MCF 10A (cell line): ENCODE measurements at places on chromosomes 16 and 17. TPM values are rescaled to one million over a fixed set of nuclear protein-coding genes. Genes with fewer than 3 reads are reported as not detected.
A peak's percentile ranks its signal among the peaks of the same experiment; 100 is the strongest.

DNA sequence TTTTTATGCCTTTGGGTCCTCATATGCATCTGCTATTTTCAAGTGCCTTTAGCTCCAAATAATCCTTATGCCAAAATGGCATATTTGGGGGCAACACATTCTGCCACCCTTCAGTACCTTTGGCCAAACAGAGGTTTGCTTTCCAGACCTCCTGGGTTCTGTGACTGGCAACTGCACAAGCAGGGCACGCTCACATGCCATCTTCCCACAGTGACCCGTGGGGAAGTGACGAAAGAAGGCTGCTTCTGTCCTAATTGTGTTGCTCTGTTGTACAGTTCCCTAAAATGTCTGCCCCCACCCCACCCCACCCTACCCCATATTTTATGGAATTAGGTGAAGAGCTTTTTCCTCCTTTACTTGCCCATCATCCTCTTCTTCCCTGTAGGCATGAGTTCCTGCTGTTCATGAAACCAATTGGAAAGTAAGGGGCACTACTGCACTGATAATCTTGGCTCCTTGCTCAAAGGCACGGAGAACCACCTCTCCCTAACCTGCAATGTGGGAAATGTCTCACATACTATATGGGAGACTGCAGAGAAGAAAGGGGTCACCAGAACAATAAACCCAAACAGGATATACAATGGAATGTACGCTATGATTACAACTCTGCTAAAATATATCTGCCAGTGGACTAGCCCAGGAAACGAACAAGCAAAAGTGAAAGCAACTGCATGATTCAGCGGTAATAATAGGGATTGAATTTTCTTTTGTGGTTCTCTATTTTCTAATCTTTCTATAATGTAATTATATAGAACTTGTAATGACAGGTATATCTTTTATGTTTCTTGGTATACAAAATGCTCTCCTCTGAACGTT is 3.3 kb upstream of the SLFN12L start:
- H3K27ac ChIP-seq, result no peak overlapping the region
- no peaks in the 10 kb centered on the region for H3K36me3 ChIP-seq
- peaks cover 11% of the 10 kb centered on the region for H3K27me3 ChIP-seq
- DNase-seq, result peak; percentile 27

DNA sequence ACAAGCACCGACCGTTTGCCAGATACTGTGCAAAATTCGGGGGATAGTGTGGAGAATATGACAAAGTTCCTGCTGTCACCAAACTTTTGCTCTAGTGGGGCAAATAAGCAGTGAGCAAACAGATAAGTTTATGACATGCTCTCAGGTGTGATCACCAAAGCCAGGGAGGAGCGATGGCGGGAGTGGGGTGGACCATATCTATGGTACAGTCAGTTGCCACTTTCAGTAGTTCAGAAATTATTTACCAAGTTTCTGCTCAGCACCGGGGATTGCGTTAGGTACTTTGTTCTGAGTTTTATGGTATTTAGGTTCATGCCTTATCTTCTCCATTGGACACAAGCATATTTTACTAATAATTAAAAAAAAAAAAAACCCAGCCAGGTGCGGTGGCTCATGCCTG is 11.9 kb downstream of the MSI2 start:
- H3K27ac ChIP-seq, result no peak overlapping the region
- H3K27me3 ChIP-seq, result no peaks in the 10 kb centered on the region
- DNase-seq, result no peak
- H3K4me1 ChIP-seq, result peaks cover 7% of the 10 kb centered on the region
- H3K4me3 ChIP-seq, result no peak overlapping the region

The CDK5R1 gene
- 4.0 and 4.4 TPM in 2 replicates for total RNA-seq

DNA sequence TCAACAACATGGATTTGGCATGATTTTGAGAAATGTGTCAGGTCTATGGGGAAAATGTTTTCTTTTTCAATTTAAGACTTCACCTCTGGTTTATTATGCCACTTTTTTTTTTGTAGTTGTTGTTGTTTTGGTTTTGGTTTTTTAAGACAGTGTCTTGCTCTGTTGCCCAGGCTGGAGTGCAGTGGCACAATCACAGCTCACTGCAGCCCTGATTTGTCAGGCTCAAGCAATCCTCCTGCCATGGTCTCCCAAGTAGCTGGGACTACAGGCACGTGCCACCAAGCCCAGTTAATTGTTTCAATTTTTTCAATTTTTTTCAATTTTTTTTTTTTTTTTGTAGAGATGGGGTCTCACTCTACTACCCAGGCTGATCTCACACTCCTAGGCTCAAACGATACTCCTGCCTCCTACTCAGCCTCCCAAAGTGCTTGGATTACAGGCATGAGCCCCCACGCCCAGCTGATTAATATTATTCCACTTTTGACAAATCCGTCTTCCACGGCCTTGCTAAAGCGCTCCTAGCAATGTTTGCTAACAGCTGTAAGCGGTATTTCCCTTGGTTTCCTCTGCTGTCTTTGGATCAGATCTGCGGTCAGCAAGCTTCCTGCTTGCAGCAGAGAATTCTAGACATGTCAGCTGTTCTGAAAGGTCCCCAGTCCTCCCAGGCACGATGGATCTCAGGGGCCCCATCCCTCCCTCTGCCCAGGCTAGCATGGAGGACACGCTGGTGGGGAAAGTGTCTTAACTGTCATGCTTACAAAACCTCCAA is 7.0 kb upstream of the MILR1 start:
- H3K27me3 ChIP-seq, result no peaks in the 10 kb centered on the region
- H3K4me1 ChIP-seq, result peaks cover 5% of the 10 kb centered on the region
- H3K27ac ChIP-seq, result no peak overlapping the region
- peaks cover 6% of the 10 kb centered on the region for H3K36me3 ChIP-seq
- no peak overlapping the region for H3K4me3 ChIP-seq
- no peak for DNase-seq

- H3K27me3 ChIP-seq, result no peaks in the 10 kb centered on the region
- H3K36me3 ChIP-seq, result no peaks in the 10 kb centered on the region
- H3K4me3 ChIP-seq, result no peak overlapping the region
- H3K4me1 ChIP-seq, result peaks cover 6% of the 10 kb centered on the region
- no peak overlapping the region for H3K27ac ChIP-seq
These were observed 29.0 kb downstream of the MRC2 start for GRCh38 chr17:62656446-62656845.

The GLIS2 gene
- 14.7 and 15.8 TPM in 2 replicates for total RNA-seq

DNA sequence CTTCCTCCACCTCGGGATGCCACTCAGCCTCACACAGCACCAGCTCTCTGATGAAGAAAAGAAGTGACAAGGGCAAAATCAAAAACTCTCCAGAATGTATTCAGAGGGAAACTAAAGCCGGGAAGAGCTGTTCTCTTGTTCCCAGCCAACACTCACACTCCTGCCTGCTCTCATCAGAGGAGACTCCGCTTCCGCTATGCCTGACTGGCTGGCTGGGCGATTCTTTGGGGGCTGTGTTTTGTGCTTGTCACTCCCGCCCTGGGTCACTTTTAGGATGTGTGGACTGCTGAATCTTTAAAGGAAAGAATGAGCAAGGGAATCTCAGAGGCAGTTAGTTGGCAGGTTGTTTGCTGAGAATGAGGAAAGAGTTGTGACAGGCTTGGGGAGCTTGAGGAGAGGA is 54.6 kb upstream of the TBX2 start:
- no peak overlapping the region for H3K4me3 ChIP-seq
- no peaks in the 10 kb centered on the region for H3K4me1 ChIP-seq
- DNase-seq, result no peak
- H3K27me3 ChIP-seq, result no peaks in the 10 kb centered on the region
- H3K27ac ChIP-seq, result no peak overlapping the region

The IGF2BP1 gene
- 0.02 and 0.27 TPM in 2 replicates for total RNA-seq

DNA sequence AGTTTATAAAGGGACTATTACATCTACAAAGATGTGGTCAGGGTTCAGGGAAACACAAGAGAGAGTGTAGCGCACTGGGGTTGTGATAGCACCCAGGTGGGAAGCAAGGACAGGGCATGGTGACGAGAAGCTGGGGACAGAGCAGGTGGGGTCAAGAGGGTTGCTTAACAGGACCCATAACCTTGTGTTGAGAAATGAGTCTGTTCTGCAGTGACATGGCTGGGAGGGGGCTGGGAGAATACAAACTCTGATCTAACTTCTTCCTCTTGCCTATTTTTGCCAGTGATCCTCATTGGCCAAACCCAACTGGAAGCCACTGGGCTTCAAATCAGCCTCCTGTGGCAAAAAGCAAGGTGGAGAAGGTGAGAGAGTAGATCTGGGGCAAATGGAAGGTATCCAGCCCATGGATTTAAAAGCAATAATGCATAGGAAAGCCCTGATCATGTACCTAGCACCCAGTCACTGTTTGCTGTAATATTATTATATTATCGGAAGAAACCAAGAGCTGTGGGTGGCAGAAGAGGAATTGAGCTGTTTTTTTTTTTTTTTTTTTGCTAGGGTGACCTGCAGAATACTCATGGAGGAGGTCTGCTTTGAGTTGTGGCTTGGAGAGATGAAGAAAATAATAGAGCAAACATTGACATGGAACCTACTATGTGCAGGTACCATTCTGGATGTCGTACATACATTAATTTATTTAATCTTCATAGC is 76.9 kb upstream of the ZFHX3 start:
- no peaks in the 10 kb centered on the region for H3K36me3 ChIP-seq
- peaks cover 27% of the 10 kb centered on the region for H3K4me1 ChIP-seq
- H3K27ac ChIP-seq, result no peak overlapping the region
- H3K27me3 ChIP-seq, result no peaks in the 10 kb centered on the region
- DNase-seq, result no peak

DNA sequence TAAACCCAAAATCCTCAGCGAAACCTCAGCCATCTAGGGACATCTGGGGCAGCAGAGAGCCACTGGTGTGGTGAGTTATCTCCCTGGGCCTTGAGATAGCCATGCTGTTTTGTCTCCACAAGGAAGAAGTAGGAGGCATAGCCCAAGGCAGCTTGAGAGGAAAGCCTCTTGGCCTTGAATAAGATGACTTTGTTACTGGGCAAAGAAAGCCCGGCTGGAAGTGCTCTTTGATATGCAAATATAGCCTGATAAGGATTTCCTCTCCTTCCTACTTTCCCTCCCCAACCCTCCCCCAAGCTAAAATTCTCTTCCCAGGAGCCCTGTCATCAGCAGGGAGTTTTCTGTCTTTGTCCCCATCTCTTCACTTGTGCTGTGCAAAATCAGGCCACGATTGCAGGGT is 694.4 kb downstream of the MAF start:
- H3K4me3 ChIP-seq, result no peak overlapping the region
- no peak for DNase-seq
- no peaks in the 10 kb centered on the region for H3K27me3 ChIP-seq
- no peak overlapping the region for H3K27ac ChIP-seq

DNA sequence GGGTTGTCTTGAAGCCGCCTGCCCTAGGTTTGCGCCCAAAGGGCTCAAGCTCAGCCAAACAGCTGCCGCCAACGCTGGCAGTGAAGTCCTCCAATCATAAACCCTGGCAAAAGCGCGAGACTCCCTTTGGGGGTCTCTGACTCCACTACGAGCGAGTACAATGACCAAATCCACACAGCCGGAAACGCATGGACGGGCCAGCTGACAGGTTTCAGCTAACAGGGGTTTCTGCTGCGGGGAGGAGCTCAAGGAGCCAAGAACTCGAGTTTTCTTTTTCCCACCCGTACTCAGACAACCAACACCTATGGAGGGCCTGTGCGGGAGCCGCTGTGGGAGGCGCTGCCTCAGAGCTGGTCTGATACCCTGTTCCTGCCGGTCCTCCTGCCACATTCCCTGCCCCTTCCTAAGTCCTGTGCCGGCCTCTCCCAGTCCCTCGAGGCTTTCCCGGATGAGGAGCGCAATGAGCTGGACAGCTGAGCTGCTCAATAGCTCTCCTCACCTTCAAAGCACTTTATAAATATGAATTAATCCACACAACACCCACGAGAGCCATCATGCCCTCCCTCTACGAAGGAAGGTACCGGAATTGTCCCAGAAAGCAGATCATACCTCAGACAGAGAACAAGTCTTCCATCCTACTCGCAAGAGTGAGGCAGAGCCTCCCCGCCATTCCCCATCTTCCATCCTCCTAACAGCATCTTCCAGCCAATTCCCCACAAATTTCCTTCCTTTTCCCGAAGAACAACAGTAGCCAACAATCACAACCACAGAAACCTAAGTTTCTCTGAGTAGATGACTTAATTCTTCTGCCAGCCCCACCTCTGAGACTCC is 6.1 kb downstream of the ABR start:
- DNase-seq, result no peak
- H3K4me1 ChIP-seq, result no peaks in the 10 kb centered on the region
- no peak overlapping the region for H3K4me3 ChIP-seq
- H3K27ac ChIP-seq, result no peak overlapping the region
- H3K36me3 ChIP-seq, result no peaks in the 10 kb centered on the region
- no peaks in the 10 kb centered on the region for H3K27me3 ChIP-seq

DNA sequence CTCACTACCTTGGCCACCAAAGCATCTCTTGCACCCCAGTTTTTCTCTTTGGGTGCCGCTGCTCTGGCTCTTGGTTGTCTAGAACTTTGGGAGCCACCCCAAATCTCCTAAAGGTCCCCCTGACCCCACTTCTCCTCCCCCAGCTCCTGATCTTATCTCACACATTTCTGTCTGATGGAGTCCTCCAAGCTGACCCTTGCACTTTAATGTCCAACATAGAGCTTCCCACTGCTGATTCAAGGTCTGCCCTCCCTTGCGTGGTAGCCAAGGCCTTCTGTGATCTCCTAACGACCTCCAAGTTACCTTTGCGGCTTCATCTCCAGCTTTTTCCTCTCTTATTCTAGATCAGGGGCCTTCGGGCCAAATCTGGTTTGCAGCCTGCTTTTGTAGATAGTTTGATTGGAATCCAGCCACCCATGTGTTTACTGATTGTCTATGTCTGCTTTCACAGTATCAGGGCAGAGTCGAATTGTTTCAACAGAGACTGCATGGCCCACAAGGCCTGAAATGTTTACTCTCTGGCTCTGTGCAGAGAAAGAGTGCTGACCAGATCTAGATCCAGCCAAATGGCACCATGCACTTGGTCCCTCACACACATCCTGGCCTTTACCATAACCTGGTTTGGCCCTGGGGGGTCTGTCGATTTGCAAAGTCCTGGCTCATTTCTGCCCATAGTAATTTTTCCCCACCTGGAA is 168.6 kb downstream of the HAPSTR1 start:
- no peaks in the 10 kb centered on the region for H3K36me3 ChIP-seq
- H3K27ac ChIP-seq, result no peak overlapping the region
- no peak for DNase-seq
- H3K4me3 ChIP-seq, result no peak overlapping the region

DNA sequence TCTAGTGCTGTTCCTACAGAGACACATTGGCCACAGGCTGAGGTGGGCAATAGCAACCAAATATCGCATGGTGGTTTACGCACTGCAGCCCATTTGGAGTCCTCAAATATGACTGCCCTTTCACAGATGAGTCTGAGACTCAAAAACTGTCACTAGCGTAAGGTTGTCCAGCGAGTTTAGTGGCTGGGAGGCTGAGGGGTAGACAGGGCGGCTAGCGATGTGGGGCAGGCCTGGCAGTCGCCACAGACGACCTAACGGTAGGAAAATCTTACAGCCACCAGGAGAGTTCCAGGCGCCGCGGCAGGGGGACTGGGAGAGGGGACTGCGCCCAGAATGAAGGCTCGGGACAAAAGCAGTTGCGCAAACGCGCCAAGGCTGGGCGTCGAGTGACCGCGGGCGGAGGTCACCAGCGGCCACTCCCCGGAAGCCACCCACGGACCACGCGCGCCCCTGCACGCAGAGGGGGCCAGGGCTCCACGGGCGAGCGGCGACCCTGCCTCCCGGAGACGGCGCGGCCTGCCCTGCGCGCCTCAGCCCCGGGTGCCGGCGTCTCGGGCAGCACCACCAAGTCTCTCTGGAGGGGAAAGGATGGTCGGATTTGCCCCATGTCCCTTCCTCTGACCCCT is 699 bp upstream of the MAP1LC3B start:
- no peaks in the 10 kb centered on the region for H3K27me3 ChIP-seq
- peaks cover 34% of the 10 kb centered on the region for H3K36me3 ChIP-seq
- H3K4me1 ChIP-seq, result peaks cover 40% of the 10 kb centered on the region

- H3K36me3 ChIP-seq, result no peaks in the 10 kb centered on the region
- H3K27ac ChIP-seq, result no peak overlapping the region
- no peak overlapping the region for H3K4me3 ChIP-seq
- DNase-seq, result no peak
- no peaks in the 10 kb centered on the region for H3K27me3 ChIP-seq
- H3K4me1 ChIP-seq, result no peaks in the 10 kb centered on the region
These were observed 12.9 kb upstream of the CMIP start for GRCh38 chr16:81431554-81432353.

The KIAA0753 gene
- total RNA-seq, result 22.8 and 25.3 TPM in 2 replicates
